ENCODE measurements at places on chromosomes 2 and 18. TPM values are rescaled to one million over a fixed set of nuclear protein-coding genes. Genes with fewer than 3 reads are reported as not detected.

CCL20 gene
- 2.2 TPM for total RNA-seq

MYCN gene
- total RNA-seq: not detected

CYS1 gene
- total RNA-seq: 0.30 TPM

TMEM127 gene
- 19.6 TPM for total RNA-seq

DOK6 gene
- 0.17 TPM for total RNA-seq

TMEM200C gene
- total RNA-seq: 1.5 TPM

IL36G gene
- total RNA-seq: not detected

NCKAP5 gene
- under 0.01 TPM for total RNA-seq

FTCDNL1 gene
- 0.30 TPM for total RNA-seq

ZNF892 gene
- 2.8 TPM for total RNA-seq

SLC4A3 gene
- 1.3 TPM for total RNA-seq

Data from bronchus fibroblast of lung (primary cell).